NCI-H524 (cell line): ENCODE measurements at places on chromosomes 1 and 21.

GRCh38 chr1:167912294-167912693, 1.6 kb downstream of the ADCY10 start:
- no peak for DNase-seq

GRCh38 chr1:159121526-159121925, 45.0 kb upstream of the AIM2 start:
- no peak for DNase-seq

GRCh38 chr21:46622226-46622625, 13.2 kb upstream of the PRMT2 start:
- DNase-seq: no peak

DNA sequence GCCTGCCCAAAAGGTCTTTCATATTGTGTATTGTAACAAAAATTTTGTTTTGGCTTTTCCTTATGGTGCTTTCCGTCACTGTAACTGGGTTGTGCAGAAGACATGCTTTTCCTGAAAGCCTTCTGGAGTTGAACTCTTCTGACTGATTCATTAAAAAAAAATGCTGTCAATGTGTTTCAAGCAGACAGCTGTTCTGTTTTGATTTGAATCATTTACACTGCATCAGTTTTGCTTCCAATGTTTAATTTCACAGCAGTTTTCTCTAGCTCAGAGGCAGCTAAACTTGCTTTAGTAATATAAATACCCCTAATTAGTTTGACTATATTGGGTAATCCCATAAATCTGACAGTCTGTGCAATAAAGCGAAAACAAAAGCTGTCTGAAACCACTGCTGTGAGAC, 7.9 kb downstream of the UTP11 start:
- no peak for DNase-seq

GRCh38 chr1:108033550-108033951, 68.6 kb upstream of the VAV3 start:
- no peak for DNase-seq

DNA sequence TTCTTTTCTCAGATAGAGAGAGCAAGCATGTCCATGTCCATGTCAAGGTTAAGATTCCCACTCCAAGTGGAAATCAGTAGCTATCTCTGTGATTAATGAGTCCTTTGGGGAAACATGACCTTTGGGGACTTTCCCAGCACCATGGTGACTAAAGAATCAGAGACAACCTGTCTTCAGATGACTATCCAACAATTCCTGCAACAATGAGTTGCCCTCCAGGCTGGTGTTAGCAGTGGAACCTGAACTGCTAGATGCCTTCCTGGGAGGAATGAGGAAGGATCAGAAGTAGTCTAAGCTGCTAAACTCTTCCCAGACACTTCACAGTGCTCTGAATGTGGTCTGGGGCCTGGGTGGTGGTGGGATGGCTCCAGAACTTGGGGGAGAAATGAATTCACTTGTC, 6.5 kb downstream of the S100A9 start:
- no peak for DNase-seq

GRCh38 chr1:117671781-117672501, 66.1 kb downstream of the TENT5C start:
- no peak for DNase-seq

GRCh38 chr1:232643251-232643650, 13.3 kb upstream of the SIPA1L2 start:
- DNase-seq: no peak

DNA sequence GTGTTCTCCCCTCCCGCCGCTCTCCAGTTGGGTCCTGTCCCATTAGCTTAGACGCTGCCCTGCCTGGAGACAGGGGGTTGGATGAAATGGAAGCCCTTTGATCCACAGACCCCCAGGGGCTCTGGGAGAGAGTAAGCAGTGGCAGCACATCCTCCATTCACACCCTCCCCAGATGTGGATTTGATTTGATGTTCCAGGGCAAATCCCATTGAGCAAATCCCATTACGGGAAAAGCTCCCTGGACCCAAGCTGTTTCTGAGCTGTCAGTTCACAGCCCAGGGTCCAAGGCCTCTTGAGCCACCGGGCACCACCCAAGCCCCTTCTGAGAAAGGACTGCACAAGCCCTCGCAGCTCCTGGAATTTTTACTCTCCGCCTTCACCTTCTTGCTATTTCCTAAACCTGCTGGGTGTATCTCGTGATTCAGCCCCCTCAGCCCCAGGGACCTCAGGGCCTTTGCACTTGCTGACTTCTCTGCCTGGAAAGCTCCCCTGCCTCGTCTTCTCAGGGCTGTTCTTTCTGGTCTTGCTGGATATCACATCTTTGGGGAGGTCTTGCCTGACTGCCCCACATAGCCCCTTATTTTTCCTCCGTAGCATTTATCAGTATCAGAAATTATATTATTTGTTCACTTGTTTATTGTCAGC, 101.1 kb downstream of the PAX7 start:
- DNase-seq: no peak

DNA sequence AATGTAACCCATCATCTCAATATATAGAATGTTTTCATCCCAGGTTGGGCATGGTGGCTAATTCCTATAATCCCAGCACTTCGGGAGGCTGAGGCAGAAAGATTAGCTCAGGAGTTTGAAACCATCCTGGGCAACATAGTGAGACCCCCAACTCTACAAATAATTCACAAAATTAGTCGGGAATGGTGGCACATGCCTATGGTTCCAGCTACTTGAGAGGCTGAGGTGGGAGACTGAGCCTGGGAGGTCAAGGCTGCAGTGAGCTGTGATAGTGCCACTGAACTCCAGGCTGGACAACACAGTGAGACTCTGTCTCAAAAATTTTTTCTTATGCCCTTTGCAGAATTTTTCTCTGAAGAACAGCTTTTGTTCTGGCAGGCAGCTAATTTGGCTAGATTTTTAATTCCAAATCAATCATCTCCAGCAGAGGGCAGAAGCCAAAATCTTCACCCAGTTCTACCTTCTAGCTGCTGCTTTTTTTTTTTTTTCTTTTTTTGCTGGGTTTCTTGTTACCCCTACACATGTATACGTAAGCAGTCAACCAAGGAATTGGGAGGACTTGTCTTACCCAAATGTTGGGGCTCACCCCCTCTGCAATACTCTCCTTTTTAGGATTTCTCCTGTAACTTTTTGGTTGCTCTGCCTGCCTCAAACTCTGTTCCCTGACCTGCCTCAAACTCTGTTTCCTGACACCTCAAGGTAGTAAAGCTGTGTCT, 2.7 kb upstream of the RAD54L start:
- no peak for DNase-seq

DNA sequence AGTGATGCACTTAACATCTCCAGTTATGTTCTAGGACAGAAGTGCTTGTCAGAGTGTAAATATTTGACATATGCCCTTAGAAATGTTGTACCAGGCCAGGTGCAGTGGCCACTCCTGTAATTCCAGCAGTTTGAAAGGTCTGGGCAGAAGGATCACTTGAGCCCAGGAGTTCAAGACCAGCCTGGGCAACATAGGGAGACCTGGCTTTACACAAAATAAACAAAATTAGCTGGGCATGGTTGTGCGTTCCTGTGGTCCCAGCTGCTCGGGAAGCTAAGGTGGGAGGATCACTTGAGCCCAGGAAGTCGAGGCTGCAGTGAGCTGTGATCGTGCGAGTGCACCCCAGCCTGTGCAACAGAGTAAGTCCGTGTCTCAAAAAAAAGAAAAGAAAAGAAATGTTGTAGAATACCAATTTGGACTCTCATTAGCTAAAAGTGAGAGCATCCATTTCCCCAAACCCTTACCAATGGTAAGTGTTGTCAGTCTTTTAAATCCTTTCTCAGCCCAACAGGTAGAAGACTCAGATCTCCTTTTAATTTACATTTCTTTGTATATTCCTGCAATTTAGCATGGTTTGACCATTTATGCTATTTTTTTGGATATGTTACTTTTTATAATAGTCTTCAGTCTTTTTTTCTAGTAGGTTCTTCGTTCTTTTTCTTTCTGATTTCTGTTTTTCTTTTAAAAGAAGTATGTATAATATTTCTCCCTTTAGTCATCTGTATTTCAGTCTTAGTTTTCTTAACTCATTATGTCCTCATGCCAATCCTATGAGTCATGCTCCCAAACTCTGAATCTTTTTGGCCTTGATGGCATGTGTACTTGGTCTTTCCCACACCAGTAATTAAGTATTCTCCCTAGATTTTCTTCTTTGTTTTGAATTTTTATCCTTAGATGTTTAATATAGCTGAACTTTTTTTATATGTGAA, 74.4 kb downstream of the CAMTA1 start:
- no peak for DNase-seq
